ENCODE measurements at places on chromosomes 16 and 17.

DNA sequence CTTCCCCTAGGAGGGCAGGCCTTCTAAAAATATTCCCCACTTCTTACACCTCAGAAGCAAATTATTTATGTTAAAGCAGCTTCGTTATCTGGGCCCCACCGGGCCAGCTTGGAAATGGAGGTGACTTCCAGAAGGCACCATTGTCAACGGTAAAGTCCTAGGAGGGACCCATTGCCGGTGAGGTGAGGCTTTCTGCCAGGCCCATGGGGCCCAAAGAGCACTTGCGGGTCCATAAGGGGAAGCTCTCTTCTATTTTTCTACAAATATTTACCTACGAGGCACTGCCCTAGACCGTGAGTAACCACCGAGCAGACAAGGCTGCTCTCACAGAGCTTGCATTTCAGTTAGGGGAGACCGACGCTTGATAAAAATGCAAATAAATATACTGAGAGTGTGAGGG is 41.5 kb downstream of the C16orf78 start:
- no peak for DNase-seq

DNA sequence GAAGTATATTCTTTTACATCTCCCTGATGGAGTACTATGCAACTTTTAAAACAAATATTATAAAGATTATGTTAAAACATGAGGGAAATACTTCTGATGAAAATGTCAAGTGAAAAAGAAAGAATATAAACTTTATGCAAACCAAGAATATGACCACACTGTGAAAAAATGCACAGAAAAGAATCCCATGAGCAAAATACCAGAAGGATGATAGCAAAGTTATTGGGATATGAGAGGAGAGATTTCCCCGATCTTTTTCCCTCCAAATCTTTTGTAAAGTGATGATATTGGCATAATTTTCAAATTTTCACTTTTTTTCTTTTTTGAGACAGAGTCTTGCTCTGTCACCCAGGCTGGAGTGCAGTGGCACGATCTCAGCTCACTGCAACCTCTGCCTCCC is 36.6 kb upstream of the SMURF2 start:
- DNase-seq: no peak

GRCh38 chr16:65532258-65532657 is 410.4 kb upstream of the CDH11 start:
- DNase-seq: no peak

DNA sequence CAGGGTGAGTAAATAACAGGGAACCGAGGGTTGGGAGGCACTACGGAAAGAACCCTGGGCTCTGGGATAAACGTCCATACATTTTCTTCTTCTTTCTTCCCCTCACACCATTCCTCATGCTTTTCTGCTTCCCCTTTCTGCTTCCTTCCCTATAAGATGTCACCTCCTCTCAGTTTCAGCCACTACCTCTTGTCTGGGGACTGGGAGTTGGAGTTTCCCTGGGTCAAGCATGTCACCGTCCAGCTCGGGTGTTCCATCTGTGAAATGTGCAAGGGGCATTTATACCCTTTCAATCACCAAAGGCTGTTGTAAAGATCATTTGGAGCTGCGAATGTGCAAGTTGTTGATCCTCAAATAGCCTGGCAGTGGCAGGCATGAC is 17.5 kb upstream of the CCL22 start:
- no peak for DNase-seq

DNA sequence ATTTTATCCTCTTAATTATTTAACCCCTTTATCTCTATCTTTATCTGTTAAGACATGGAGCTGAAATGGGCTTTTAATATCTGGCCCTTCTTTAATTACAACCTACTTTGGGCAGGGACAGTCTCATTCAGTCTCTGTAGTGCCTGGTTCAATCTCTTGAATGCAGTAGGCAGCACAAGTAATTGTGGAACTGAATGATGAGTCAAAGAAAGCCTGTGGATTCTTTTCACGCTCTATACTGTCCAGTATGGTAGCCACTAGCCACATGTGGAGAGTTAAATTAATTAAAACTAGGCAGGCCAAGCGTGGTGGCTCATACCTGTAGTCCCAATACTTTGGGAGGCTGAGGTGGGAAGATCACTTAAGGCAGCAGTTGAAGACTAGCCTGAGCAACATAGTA is 9.3 kb downstream of the BPTF start:
- DNase-seq: no peak

- DNase-seq: no peak
These were observed 120.6 kb downstream of the GOSR1 start for GRCh38 chr17:30597776-30598288.

DNA sequence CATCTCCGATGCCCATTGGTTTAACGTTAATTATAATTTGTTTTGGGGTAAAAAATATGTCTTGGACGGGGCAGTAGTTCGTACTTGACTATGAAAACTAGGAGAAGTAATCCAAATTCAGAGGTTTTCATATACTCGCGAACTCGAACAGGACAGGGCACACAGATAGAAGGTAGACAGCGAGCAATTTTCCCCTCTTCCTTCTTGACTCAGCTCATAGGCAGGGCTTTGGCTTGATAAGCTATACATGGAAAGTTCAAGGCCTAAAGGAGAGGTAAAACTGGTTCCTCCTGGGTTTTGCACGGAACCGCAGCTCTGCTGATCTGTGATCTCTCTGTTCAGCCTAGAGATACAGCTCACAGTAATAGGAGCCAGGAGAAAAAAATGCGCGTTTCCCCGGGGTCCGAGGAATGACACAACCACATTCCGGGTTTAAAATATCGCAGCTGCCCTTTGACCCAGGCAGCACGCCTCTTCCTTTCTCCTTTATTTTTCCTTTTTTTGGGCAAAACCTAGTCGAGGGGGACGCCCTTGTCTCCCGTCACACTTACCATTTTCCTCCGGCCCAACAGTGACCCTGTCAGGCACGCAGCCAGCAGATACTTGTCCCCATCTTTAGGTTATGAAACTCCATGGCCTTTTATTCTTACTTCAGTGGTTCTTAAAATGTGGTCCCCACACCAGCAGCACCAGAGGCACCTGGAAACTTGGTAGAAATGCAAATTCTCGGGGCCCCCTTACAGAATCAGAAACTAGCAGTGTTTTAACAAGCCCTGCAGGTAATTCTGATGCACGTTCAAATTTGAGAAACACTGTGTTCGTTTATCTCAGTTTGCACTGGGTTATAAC is 1.7 kb upstream of the LASP1 start:
- DNase-seq: no peak

DNA sequence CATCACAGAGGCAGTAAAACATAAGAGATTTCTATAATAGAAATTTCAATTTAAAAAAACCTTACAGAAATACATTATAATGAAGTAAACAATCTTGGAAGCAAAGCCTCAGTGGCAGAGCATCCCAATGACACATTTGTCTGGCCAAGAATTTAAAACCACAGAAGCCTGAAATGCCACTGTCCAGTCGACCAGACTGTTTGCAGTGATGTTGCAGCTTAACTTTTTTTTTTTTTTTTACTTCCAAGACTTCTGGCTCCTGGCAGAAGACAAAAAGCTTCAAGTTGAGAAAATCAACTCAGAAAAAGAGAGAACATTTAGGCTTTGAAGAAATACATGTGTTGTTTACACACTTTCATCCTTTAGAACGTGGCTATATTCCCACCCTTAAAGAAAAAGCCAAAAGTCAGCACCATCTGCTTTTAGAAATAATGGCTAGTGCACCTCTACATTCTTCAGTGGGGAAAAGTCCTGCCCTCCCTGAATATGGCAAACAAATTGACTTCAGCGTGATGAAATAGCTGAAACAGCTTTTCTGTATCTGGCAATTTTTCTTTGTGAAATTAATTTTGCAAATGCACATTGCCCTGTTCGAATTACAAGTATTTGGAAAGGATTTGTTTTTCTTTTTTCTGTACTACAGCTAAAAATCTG is 205.5 kb upstream of the MON1B start:
- no peak for DNase-seq

DNA sequence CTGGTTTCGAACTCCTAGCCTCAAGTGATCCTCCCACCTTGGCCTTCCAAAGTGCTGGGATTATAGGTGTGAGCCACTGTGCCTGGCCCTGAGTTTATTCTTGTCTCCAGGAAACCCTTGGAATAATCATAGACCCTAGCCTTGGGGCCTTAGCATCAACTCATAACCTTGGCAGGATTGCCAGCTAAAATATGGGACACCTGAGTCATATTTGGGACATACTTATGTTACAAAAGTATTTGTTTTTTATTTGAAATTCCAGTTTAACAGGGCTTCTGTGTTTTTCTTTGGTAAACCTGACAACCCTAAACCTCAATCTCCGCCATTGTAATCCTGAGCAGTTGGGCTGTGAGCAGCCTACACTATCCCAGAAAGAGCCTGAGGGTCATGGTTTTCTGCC is 28.6 kb upstream of the TNS4 start:
- DNase-seq: no peak

GRCh38 chr17:8991514-8992285 is 26.2 kb upstream of the PIK3R5 start:
- DNase-seq: peak; percentile 38

- DNase-seq: no peak
These were observed 12.4 kb upstream of the BAHCC1 start for GRCh38 chr17:81382851-81383250.

GRCh38 chr16:27405546-27406451 is 3.8 kb downstream of the IL21R start:
- DNase-seq: peak; percentile 74

DNA sequence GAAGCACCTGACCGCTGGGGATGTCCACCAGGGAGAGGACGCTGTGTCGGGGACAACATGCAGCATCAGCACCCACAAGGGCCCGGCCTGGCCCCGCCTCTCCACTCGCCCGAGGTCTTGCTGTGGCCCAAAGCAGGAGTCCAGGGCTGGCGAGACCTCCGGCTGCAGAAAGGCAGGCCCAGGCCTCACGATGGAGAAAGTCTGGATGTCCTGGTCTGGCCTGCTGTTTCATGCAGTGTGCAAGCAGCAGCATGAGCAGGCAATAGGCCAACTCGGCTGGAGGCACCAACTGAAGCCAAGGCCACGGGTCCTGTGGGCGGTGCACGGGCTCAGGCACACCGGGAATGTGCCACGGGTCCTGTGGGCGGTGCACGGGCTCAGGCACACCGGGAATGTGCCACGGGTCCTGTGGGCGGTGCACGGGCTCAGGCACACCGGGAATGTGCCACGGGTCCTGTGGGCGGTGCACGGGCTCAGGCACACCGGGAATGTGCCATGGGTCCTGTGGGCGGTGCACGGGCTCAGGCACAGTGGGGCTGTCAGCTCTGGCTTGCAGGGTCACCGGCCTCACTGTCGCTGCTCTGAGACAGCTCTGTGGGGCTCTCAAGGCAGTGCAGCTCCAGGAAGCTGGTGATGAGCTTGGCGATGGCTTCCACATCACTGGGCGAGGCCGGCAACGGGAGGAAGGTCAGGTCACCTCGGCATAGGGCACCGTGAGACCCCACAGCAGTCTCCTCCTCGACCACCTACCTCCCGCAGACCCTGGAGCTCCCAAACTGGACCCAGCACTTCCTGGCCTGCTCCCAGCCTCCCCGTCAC is 6.9 kb downstream of the CYBC1 start:
- DNase-seq: no peak

- DNase-seq: no peak
These were observed 5.5 kb downstream of the TBKBP1 start for GRCh38 chr17:47699536-47699840.

DNA sequence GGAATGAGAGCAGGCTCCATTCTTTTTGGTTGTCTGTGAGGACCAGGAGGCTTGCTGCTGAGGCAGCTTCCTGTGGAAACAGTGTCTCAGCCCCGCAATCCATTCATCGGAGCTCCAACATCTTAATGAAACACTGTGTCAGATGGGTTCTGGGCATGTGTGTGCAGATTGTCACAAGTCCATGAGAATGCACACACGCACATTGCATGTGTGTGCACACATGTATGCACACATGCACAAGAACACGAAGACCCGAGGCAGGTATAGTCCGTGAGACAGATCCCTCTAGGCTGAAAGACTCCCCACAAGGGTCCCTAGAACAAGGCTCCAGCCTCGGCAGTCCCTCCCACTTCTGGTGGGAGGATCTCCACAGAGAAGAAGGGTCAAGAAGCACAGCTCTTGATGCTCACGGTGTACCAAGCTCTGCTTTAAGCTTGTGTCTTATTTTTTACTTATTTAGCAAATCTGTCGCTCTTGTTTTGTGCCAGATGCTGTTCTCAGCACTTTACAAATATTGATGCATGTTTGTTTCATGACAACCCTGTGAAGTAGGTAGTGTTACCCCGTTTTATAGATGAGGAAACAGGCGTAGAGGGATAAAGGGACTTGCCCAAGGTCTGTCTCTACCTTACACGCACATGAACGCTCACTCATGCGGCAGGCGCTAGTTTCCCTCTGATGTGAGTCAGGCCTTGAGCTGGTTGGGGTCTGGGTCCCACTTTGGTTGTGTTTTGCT is 213.1 kb downstream of the SEC14L1 start:
- no peak for DNase-seq

DNA sequence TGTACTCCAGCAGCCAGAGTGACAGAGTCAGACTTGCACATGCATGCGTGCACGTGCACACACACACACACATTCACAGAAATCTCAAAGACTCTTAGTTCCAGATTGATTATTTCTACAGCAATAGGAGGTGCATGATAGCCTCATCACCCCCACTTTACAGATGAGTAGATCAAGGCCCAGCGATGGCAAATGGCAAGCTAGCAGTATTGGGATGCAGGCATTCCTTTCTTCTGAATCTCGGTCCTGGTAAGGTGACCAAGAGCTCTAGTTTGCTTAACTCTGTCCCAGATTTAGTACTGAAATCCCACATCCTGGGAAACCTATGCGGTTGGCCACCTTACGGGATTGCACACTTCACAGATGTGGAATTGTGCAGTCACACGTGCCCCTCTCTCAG is 38.6 kb downstream of the ITGAM start:
- DNase-seq: no peak

DNA sequence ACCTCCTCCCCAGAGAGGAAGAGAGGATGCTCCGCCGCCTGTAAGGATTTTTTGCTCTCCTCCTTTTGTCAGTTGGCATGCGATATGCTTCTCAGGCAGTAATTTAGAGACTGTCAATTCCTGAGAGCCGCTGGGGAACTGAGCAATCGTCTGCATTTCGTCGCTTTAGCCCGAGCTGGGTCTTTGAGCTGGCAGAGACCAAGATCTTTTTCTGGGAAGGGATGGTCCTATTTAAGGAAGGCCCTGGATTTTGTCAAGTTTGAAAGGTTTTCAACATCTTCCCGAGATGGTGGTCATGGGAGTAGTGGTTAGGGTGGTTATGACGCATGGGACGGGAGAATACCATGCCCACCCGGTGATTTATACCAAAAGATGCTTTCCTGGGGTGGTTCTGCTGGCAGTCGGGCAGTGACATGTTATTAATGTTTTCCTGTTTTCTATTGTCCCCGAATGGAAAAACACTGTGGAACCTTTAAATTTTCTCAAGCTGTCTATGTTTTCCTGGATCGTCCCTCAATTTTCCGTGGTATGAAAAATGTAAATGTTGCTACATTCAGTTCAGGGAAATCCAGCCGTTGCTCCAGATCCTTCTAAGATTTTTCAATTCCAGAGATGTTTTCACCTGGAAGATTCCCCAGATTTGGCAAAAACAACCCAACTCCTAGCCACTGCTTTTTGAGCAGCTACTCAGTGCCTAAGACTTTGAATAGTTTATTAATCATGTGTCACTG is 586.4 kb downstream of the MAF start:
- no peak for DNase-seq

GRCh38 chr16:17076092-17076754 is 394.5 kb downstream of the XYLT1 start:
- DNase-seq: no peak

Measured in stimulated activated CD4-positive, alpha-beta T cell treated with anti-CD3 and anti-CD28 coated beads, TNF-alpha, amount 100 ng/mL, for 1 hour (primary cell).